Renal cortex interstitium (tissue), 15 donors: ENCODE measurements at places on chromosomes 12 and 14.

- no peak for DNase-seq
Measured at GRCh38 chr14:99971941-99972747, 93.1 kb upstream of the EVL start.

DNA sequence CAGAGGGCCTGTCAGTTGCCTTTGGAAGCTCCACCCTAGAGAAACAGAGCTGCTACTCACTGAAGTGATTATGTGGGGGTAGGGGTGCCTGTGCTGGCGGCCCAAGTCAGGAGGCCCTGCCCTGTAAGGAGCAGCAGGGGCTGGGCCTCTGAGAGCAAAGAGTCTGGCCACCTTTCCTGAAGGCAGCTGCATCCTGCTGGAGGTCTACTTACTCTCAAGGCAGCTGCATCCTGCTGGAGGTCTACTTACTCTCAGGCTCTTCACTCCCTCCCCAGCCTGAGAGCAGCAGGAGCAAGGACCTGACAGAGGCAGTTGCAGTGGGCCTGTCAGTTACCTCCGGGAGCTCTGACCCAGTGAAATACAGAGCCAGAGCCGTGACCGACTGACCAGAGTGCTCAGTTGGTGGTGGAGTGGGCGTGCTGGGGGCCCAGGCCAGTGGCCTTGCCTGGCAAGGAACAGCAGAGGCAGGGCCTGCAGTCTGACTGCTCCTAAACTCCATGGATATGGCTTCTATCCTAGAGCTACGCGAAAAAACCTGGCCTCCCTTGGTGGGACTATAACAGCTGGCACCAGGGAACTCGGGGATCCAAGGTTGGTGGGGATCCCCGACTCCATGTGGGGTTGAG lies 32.3 kb downstream of the RAD51B start:
- DNase-seq: no peak

DNA sequence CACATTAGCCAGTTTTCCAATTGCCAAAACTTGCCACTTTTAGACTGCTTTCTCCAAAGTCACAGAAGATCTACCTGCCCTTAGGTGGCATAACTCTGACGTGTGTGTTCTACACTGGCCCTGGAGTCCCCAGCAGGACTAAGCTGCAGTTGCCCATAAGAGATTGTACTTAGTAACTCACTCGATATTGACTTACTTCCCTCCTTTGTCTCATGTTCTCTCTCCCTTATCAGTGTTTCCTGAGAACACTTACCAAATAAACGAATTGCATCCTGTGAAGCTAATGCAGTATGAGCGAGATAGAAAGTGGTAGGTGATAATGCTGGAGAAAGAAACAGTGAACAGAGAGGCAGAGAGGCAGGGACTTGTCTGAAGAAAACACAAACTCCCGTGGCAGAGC lies 117.2 kb downstream of the NUAK1 start:
- DNase-seq: no peak

- no peak for DNase-seq
Measured at GRCh38 chr12:32494656-32495055, 95.3 kb downstream of the FGD4 start.

GRCh38 chr14:23548351-23549318 lies 2.9 kb downstream of the ZFHX2 start:
- DNase-seq: no peak
